Activated T-cell treated with anti-CD3 and anti-CD28 coated beads, Interleukin-2, amount 50 U/mL, for 72 hours (primary cell): ENCODE measurements at places on chromosomes 3 and 15. TPM values are rescaled to one million over a fixed set of nuclear protein-coding genes. Genes with fewer than 3 reads are reported as not detected.

Gene TIMP4
- total RNA-seq = 0.28 TPM

Gene SMCO1
- not detected for total RNA-seq

- DNase-seq = no peak
Measured at GRCh38 chr15:36373550-36373949, 205.9 kb upstream of the CDIN1 start.

GRCh38 chr15:78998526-78998925 is 53.7 kb upstream of the CTSH start:
- no peak for DNase-seq

Gene GOLGA8G
- total RNA-seq = not detected

DNA sequence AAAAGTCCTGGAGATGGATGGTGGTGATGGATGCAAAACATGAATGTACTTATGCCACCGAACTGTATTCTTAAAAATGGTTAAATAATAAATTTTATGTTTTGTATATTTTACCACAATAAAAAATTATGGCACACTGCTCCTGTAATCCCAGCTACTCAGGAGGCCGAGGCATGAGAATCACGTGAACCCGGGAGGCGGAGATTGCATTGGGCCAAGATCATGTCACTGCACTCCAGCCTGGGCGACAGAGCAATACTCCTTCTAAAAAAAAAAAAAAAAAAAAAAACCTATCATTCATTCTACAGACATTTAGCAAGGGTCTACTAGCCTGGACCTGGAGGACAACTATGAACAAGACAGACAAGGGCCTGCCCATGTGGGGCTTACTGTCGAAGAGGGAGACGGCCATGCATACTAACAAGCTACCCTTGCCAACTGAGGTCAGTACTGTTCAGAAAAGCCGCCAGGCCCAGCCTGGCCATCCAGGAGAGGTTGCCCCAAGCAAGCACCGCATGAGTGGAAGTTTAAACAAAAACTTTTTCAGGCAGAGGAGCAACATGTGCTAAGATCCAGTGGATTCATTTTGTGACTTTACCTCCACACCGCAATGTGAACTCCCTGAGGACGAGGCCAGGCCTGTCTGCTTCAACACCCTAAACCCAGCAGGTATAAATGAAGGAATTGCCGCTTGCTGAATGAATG is 2.8 kb upstream of the NEK4 start:
- no peak for DNase-seq

Gene ERC2
- 0.35 TPM for total RNA-seq

DNA sequence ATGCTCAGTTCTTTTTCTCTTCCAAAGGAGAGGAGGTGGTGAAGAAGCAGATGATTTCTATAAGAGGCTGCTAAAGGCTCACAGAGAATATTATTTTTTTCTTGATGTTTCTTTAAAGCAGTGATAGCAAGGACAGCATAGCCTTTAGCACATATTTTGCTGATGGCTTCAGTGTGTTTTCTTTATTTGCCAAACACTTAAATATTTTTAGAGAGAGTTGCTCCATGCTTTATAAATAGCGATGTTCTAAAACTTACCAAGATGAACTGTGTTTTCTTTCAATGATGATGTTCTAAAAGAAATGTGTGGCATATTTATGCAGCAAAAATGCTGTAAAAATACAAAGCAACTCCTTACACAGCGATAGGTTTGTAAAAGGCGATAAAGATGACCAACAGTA is 11.8 kb upstream of the KCNAB1 start:
- no peak for DNase-seq

DNA sequence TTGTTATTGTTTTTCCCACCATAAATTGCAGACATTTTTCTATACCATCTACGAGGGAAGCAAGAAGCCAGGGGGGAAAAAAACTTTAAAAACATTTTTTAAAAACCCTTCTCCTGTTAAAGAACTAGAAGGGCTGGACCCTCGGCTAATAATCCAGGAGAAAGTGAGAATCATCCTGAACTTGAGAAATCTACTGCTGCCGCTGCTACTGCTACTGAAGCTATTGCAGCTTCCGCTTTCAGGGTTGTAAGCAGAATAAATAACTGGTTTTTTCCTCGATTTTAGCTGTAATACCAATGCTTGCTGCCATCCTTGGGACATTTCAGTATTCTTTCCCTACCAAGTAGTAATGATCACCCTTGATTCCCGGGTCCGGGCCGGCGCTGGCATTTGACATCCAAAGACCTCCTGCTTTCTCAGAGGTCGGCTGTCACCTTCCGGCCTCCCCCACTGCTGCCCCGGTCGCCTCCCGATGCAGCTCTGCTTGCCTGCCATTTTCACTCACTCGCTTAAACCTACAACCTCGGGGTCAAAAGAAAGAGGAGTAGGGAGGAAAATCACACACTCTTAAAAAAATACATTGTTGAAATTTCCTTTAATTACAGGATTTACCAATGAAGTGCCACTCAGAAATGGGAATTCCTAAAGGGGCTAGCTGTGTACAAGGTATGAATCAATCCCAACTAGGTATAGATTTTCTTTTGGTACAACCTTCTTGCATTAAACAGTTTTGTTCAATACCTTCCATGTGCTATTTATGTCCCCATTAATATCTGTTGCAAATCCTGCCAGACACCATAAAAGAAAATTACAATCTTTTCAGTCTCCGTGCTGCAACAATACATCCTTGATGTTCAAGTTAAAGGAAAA is 674 bp upstream of the MECOM start:
- no peak for DNase-seq

GRCh38 chr3:20043396-20043795 is 3.1 kb downstream of the KAT2B start:
- DNase-seq = peak; percentile 55

- peak; percentile 69 for DNase-seq
Measured at GRCh38 chr3:14791343-14791945, 27.3 kb upstream of the FGD5 start.

GRCh38 chr3:177199206-177199760 is 2.0 kb upstream of the TBL1XR1 start:
- DNase-seq = peak; percentile 18

GRCh38 chr3:160804762-160805161 is 48.7 kb downstream of the PPM1L start:
- no peak for DNase-seq

DNA sequence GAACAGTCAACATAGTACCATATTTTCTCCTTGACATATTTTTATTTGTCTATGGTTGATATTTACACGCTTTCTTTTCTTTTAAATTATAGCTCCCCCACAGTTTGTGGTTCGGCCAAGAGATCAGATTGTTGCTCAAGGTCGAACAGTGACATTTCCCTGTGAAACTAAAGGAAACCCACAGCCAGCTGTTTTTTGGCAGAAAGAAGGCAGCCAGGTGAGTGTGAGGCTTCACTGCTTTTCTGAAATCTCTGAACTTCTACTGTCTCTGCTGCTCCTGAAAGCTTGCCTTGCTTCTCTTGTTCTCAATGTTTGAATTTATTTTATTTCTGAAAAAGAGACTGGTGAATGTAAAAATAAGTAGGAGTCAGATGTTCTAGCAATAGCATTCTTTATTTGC is 506.3 kb downstream of the ROBO2 start:
- no peak for DNase-seq

Gene TMCO5A
- not detected for total RNA-seq

DNA sequence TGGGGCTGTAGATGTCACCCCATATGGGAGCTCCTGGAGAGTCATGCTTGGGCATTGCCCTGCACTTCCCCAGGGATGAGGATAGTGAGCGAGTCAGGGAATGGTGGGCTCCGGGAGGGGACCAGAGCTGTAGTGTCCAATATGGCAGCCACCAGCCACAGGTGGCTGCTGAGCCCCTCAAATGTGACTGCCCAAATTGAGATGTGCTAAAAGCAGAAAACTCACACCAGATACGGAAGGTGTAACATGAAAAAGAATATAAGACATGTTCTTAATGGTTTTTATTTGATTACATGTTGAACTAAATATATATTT is 31.7 kb downstream of the GRIP2 start:
- DNase-seq = no peak

DNA sequence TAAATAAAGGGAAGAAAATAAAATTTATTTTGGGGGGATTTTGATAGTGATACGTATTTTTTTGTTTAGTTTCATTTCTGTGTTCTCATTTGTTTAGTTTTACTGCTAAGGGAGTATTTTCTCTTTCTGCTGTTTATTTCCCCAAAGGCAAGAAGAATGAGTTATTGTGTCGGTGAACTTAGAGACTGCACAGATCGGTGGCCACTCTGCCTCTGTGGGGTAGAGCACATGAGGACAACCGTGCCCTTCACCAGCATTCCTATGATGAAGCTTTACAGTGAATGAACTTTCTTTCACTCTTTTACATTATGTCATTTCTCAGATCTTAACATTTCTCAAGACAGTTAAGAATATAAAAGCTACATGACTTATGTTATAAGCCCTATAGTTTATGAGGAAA is 214.4 kb downstream of the OCA2 start:
- DNase-seq = no peak

GRCh38 chr15:66743703-66744536 is 41.9 kb downstream of the SMAD6 start:
- DNase-seq = no peak

GRCh38 chr3:158768881-158769543 is 32.8 kb upstream of the MFSD1 start:
- no peak for DNase-seq

Gene CELF6
- 0.58 TPM for total RNA-seq

GRCh38 chr3:120846073-120846472 is 61.9 kb upstream of the STXBP5L start:
- no peak for DNase-seq

Gene TJP1
- 0.16 TPM for total RNA-seq
